ENCODE measurements at places on chromosomes 4 and X. TPM values are rescaled to one million over a fixed set of nuclear protein-coding genes. Genes with fewer than 3 reads are reported as not detected.

- peaks cover 2% of the 10 kb centered on the region for H3K27me3 ChIP-seq
- H3K4me3 ChIP-seq = no peak overlapping the region
- H3K36me3 ChIP-seq = no peaks in the 10 kb centered on the region
- no peaks in the 10 kb centered on the region for H3K4me1 ChIP-seq
- no peak overlapping the region for H3K27ac ChIP-seq
- DNase-seq = no peak
These were observed 134.1 kb upstream of the GPC4 start for GRCh38 chrX:133549295-133549933.

DNA sequence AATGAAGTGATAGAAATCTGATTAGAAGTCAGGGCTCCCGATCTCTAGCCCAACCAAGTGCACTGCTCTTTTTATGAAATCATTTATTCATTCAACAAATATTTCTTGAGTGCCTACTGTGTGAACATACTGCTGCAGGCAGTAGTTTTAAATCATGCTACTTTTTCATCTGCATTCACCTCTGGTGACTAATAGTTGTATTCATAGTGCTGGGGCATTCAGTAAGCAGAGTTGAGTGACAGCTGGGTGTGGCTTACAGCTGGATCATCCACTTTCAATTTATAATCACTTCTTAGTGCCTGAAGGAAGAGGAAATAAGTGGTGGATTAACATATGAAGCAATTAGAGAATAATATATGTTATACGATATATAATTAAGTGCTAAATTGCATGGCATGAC lies 94.1 kb upstream of the HPRT1 start:
- no peak for DNase-seq
- H3K4me3 ChIP-seq = no peak overlapping the region
- H3K4me1 ChIP-seq = no peaks in the 10 kb centered on the region
- H3K27ac ChIP-seq = no peak overlapping the region

DNA sequence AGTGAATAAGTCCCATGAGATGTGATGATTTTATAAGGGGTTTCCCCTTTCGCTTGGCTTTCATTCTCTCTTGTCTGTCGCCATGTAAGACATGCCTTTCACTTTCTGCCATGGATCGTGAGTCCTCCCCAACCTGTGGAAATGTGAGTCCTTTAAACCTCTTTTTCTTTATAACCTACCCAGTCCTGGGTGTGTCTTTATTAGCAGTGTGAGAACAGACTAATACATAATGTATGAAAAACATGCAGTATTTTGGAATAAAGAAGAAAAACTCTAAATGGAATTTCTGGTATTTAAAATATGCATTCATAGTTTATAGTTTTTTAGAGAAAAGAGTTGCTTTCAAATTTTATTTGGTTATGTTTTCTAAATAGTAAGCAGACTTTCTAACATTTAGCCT lies 360.7 kb downstream of the PCDH7 start:
- no peaks in the 10 kb centered on the region for H3K36me3 ChIP-seq
- DNase-seq = no peak
- H3K27me3 ChIP-seq = no peaks in the 10 kb centered on the region
- no peak overlapping the region for H3K27ac ChIP-seq
- H3K4me1 ChIP-seq = no peaks in the 10 kb centered on the region

The HTR2C gene
- not detected for total RNA-seq

The CT45A2 gene
- total RNA-seq = not detected

DNA sequence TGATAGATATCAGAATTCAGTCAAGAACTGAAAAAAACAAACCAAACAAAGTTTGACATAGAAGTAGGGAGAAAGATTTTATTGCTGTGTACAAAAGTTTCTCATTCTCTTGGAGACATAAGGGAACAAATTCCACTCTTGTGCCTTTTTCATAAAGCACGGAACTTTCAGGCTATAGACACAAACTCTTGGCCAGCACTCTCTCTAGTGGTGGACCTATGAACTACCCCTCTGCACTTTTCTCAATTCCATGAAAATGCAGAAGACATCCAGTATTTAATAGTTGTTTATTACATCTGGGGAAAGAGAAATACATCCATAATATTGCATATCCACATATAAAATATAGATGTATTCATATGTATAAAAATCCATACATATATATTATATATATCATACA lies 291.6 kb upstream of the HS3ST1 start:
- H3K4me3 ChIP-seq = no peak overlapping the region
- H3K27ac ChIP-seq = no peak overlapping the region
- DNase-seq = no peak

GRCh38 chr4:1983846-1984405 lies 24.8 kb downstream of the NELFA start:
- DNase-seq = no peak
- peaks cover 2% of the 10 kb centered on the region for H3K4me1 ChIP-seq
- H3K27ac ChIP-seq = no peak overlapping the region
- H3K4me3 ChIP-seq = no peak overlapping the region

DNA sequence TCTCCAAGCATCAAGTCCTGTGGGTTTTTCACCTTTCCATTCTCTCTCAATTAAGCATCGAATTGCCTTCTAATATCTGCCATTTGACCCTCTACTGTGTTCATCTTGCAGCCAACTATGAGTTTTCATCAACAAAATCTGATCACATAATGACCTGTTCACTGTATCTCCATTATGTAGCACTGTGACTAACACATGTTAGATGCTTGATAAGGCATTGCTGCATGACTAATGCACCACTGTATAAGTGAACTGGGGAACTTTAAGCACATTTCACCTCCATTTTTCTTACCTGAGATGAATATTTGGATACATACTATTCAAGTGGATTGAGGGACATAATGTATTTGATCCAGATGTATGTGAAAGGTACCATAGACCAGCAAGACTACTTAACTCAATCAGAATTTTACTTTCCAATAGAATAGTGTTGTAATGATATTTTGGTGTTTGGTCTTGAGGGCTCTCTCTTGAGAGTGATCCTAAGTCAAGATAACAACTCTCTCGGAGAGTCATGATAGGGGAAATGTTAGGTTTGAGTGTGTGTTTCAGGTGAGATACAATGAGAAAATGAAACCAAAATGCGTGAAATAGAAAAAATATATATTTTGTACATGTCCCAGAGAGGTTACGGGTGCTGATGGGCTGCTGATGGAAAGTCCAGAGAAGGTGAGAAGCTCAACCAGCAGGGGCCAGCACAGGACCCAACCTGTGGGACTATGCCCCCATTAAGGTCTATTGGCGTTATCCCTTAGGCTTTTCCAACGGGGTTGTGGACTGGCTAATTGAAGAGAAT lies 60.2 kb upstream of the HS3ST1 start:
- H3K4me3 ChIP-seq = no peak overlapping the region
- H3K36me3 ChIP-seq = peaks cover 7% of the 10 kb centered on the region
- no peak overlapping the region for H3K27ac ChIP-seq
- no peaks in the 10 kb centered on the region for H3K27me3 ChIP-seq
- no peak for DNase-seq

DNA sequence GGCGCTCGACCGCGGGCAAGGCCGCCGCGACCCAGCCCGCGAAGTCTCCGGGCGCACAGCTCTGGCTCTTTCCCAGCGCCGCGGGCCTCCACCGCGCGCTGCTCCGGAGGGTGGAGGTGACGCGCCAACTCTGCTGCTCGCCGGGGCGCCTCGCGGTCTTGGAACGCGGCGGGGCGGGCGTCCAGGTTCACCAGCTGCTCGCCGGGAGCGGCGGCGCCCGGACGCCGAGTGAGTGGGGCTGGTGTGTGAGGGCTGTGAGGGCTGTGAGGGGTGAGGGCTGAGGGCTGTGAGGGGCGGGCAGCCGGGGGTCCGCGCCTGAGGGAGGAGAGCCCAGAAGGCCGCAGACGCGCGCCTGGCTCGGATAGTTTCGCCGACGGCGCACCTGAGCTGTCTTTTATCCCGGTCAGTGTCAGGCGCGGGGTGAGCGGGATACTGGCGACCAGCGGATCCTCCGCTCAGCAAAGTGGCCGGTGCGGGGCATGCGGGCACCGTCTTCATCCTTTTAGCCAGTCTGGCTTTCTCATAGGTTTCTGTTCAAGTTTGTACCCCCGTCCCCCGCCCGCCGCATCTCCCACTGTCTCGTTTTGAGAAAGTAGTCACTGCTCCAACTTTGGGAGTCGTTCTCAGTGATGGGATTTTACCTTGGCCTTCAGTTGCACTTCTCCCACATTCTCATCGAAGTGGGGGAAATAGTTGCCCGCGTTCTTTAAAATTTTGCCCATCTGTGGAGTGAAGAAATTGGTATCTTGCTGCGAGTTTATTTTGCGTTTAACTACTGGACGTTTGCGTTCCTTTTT lies 586 bp downstream of the HERC5 start:
- peaks cover 26% of the 10 kb centered on the region for H3K36me3 ChIP-seq
- H3K4me1 ChIP-seq = peaks cover 38% of the 10 kb centered on the region
- H3K27me3 ChIP-seq = no peaks in the 10 kb centered on the region

DNA sequence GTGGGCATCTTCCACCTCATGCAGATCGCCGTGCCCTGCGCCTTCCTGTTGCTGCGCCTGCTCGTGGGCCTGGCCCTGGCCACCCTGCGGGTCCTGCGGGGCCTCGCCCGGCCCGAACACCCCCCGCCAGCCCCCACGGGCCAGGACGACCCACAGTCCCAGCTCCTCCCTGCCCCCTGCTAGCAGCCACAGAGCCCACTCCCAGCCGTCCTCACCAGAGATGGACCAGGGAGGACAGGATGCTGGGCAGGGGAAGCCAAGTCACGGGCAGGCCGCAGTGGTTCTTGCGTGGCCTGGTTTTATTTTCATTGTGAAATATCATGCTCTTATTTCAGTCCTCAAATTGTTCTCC lies 15.1 kb downstream of the DGKQ start:
- no peak for DNase-seq
- H3K4me3 ChIP-seq = no peak overlapping the region
- no peaks in the 10 kb centered on the region for H3K4me1 ChIP-seq
- no peaks in the 10 kb centered on the region for H3K27me3 ChIP-seq

The DUSP9 gene
- total RNA-seq = not detected

The IL1RAPL1 gene
- not detected for total RNA-seq

- H3K4me3 ChIP-seq = peak overlapping the region; percentile 61
- no peaks in the 10 kb centered on the region for H3K36me3 ChIP-seq
- H3K4me1 ChIP-seq = peaks cover 12% of the 10 kb centered on the region
- no peak overlapping the region for H3K27ac ChIP-seq
- peaks cover 2% of the 10 kb centered on the region for H3K27me3 ChIP-seq
These were observed 3.1 kb upstream of the BCORL1 start for GRCh38 chrX:129979207-129979920.

GRCh38 chrX:52556741-52557140 lies 39.9 kb upstream of the XAGE1B start:
- H3K36me3 ChIP-seq = no peaks in the 10 kb centered on the region
- H3K4me1 ChIP-seq = no peaks in the 10 kb centered on the region
- no peak for DNase-seq
- H3K4me3 ChIP-seq = no peak overlapping the region
- H3K27ac ChIP-seq = no peak overlapping the region
- peaks cover 6% of the 10 kb centered on the region for H3K27me3 ChIP-seq

GRCh38 chr4:148287111-148287510 lies 155.1 kb downstream of the NR3C2 start:
- no peaks in the 10 kb centered on the region for H3K27me3 ChIP-seq
- peaks cover 1% of the 10 kb centered on the region for H3K4me1 ChIP-seq
- H3K27ac ChIP-seq = no peak overlapping the region
- no peak overlapping the region for H3K4me3 ChIP-seq

The ARHGAP4 gene
- 341 TPM for total RNA-seq

- H3K27me3 ChIP-seq = no peaks in the 10 kb centered on the region
- no peak overlapping the region for H3K27ac ChIP-seq
- H3K4me3 ChIP-seq = no peak overlapping the region
- H3K4me1 ChIP-seq = no peaks in the 10 kb centered on the region
These were observed 232.2 kb upstream of the FMR1 start for GRCh38 chrX:147679356-147680005.

The BRS3 gene
- total RNA-seq = not detected

- no peak overlapping the region for H3K4me3 ChIP-seq
- no peak for DNase-seq
- H3K27me3 ChIP-seq = no peaks in the 10 kb centered on the region
These were observed 19.3 kb upstream of the SPIN2A start for GRCh38 chrX:57156397-57157049.

The KLB gene
- total RNA-seq = not detected

The BMPR1B gene
- total RNA-seq = not detected

DNA sequence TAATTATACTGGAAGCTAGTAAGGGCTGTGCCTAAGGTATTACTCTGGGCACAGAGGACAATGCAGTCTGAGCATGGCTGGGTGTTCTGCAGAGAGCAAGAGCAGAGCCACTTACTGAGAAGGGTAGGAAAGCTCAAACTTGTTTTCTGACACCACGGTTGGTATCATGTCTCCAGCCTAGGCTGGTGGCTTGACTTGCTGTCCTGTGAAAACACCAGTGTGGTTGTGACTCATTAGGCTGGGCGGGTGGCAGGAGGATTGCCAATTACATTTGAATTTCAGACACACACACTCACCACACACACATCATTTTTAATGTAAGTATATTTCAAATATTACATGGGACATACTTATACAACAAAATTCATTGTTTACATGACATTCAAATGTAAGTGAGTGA lies 19.7 kb upstream of the MTM1 start:
- no peaks in the 10 kb centered on the region for H3K27me3 ChIP-seq
- peaks cover 20% of the 10 kb centered on the region for H3K4me1 ChIP-seq
- no peak overlapping the region for H3K4me3 ChIP-seq
- no peak for DNase-seq

The CTAG1A gene
- not detected for total RNA-seq

- no peak for DNase-seq
- no peaks in the 10 kb centered on the region for H3K36me3 ChIP-seq
- no peak overlapping the region for H3K4me3 ChIP-seq
- no peak overlapping the region for H3K27ac ChIP-seq
These were observed 21.7 kb downstream of the PNMA6F start for GRCh38 chrX:153299855-153300254.
